DMS79 (cell line): ENCODE measurements at places on chromosomes 11 and 22.

- DNase-seq: no peak
These were observed 20.2 kb downstream of the CHST1 start for GRCh38 chr11:45644981-45645889.

DNA sequence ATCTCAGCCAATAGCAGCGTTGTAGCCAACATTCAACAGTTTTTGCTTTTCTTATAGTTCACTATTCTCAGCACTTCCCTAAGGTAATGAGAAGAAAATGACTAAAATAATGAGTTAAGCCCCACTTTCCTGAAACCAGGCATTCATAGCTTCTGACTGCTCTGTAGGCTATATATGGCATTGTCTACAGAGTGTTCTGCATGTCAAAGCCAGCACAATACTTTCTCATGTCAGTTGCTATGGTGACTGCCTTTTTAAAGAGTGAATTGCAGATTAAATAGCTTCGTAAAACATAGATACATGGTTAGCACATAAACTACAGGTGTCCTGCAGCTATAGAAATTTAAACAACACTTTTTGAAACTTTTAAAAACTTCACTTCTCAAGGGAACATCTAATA lies 1256.1 kb upstream of the CNTN5 start:
- DNase-seq: no peak

- no peak for DNase-seq
These were observed 14.5 kb downstream of the MAP6 start for GRCh38 chr11:75654314-75654713.

GRCh38 chr11:75568616-75569219 lies 6.7 kb downstream of the SERPINH1 start:
- no peak for DNase-seq
